Suprapubic skin (tissue), 4 donors: ENCODE measurements at places on chromosomes 7 and 10. TPM values are rescaled to one million over a fixed set of nuclear protein-coding genes. Genes with fewer than 3 reads are reported as not detected.

Gene DTX2
- 121 TPM for total RNA-seq

Gene UFSP1
- 1.1 TPM for total RNA-seq

Gene KCNH2
- total RNA-seq: not detected

Gene PNLIPRP3
- 47.5 TPM for total RNA-seq

Gene PRPS1L1
- not detected for total RNA-seq

Gene MYPN
- total RNA-seq: not detected
